ENCODE measurements at places on chromosomes 3 and 15. TPM values are rescaled to one million over a fixed set of nuclear protein-coding genes. Genes with fewer than 3 reads are reported as not detected.

DNA sequence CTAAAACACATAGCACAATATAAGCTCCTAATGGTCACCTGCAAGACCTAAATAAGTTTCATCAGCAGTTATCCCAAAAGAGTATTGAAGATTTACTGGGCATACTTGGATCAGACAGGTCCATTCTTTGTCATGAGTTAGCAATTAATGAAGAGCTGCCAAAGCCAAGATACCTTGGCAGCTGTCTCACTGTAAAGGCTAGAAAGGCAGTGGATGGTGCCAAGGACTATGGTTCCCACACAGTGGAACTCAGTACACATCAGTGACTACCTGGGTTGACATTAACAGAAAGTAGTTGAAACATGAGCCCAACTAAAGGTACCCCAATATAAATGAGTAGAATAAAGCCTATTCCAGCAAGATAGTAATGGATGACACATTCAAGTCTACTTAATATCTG, 41.1 kb upstream of the TMCO5A start:
- DNase-seq, result no peak

- no peak for DNase-seq
These were observed 1371.6 kb upstream of the EPHA6 start for GRCh38 chr3:95442766-95443165.

DNA sequence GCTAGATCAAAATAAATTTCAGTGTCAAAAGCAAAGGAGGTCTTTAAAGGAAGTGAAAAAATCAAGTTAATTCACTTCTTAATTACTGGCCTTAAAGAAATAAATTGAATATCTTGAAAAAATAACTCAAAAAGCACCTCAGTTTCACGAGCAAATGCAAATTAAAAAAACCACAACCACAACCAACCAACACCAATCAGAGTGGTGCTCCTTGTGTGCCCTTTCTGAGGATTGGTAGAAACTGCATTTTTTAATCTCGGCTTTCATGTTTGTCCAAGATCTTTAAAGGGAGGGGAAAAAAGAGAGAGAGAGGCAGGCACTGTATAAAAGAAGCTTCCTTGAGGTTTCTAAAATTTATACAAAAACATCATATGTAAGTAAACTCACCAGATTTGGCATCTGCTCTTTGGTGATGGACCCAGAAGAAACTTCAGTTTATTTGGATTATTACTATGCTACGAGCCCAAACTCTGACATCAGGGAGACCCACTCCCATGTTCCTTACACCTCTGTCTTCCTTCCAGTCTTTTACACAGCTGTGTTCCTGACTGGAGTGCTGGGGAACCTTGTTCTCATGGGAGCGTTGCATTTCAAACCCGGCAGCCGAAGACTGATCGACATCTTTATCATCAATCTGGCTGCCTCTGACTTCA, at the start of gene GPR15:
Gene GPR15 (plus strand): TSS at position 357 of the 653 bp plus-strand sequence. CDS start 56 bp downstream, at position 413.
- no peak for DNase-seq

DNA sequence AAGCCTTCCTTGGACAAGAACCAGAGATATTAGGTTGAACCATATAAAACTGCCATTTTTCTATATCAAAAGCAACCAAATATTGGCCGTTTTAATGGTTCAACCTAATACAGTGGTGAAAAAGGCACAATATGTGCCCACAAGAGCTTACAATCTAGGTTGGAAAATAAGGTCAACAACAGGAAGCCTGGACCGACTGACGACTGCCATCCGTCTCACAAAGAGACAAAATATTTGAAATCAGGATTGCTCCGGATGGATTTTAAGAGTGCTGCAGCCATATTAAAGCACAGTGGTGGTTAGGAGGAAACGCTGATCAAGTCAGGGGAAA, 1.4 kb downstream of the AHSG start:
- no peak for DNase-seq

GRCh38 chr3:172257648-172258400, 190.4 kb downstream of the GHSR start:
- DNase-seq, result no peak

GRCh38 chr3:6435951-6436350, 425.0 kb upstream of the GRM7 start:
- no peak for DNase-seq

DNA sequence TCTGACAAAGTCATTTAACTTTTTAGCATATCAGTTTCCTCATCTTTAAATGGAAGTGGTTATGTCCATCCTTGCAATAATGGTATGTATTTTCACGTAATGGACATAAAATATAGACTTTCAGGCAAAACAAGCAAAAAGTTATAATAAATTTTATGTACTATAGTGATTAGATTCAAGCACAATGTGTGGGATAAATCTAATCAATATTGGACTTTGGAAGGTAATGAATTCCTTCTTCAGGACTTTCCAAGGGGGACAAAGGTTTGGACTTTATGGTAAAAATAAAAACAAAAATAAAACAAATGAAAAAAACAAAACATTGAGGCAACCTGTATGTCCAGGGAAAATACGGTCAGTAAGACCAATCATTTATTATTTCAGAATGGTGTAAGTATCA, 357.7 kb downstream of the ROBO1 start:
- DNase-seq, result no peak

- no peak for DNase-seq
These were observed 8.9 kb upstream of the ADAMTS17 start for GRCh38 chr15:100350434-100351226.

DNA sequence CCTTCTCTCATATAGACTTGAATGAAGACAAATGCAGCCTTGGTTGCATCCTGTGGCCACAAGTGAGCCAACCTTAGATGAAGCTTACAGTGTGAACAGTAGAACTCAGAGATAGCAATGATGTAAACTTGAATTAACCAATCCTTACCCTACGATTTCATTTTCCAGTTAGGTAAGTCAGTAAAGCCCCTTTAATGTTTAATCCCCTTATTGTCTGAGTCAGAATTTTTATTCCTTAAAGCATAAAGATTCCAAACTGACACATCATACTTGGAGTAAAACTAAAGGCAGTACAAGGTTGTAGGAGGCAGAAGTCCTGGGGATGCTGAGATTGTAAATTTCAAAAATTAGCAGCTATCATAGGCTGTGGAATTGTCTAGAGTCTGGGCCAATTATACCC, 507.8 kb upstream of the DPH6 start:
- no peak for DNase-seq

DNA sequence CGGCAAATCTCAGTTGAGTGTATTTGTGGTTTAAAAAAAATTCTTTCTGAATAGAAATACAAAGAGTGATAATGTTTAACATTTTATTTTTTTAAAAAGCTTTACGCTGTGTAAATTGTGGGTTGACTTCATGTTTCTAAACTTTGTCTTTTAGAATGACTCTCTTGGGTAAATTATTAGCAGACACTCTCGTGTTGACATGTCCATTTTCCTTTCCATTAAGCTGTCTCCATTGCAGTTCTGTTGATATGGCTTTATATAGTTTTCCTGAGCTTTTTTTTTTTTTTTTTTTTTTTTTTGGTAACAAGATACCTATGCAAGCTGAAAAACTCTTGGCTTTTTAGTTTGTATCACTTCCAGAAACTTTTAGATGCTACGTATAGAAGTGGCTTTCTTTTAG, 92.6 kb downstream of the IGF1R start:
- DNase-seq, result no peak

The ZNF501 gene
- total RNA-seq, result 1.9 TPM

The FAM227B gene
- 0.75 TPM for total RNA-seq

The STRA6 gene
- 0.19 TPM for total RNA-seq

The CP gene
- total RNA-seq, result 13.8 TPM

All from omental fat pad (tissue), 4 donors.